AG08396 (cell line): ENCODE measurements at places on chromosomes 4 and X.
A peak's percentile ranks its signal among the peaks of the same experiment; 100 is the strongest.

DNA sequence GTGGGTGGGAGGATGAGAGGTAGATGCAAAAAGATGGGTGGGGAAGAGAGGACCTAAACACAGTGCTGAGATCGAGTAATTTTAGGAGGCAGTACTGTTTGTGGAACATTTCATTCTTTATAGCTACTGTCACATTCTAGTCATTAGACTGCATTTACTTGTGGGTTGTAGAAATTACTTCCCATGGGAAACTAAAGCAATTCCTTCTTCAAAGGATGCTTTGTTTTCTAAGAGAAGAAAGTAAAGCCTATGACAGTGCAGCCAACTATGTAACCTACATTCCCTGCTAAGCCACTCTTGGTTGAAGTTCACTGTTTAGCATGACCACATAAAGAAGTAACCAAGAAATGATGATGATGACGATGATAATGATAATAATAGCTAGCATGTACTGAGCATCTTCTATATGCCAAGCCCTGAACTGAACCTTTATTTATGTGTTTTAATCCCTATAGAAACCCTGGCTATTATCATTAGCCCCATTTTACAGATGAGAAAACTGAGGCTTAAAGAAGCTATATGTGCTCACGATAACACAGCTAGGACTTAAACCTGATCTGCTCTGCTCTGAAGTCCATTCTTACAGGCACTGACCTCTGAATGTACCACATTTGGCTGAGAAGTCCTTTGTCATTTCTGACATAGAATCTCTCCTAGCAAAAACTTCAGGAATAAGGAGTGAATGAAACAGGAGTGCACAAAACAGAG is 114.5 kb upstream of the KIT start:
- DNase-seq = peak; percentile 50

GRCh38 chrX:132270021-132270420 is 50.8 kb upstream of the RAP2C start:
- DNase-seq = no peak

GRCh38 chr4:159027535-159027934 is 75.3 kb upstream of the RAPGEF2 start:
- DNase-seq = no peak

DNA sequence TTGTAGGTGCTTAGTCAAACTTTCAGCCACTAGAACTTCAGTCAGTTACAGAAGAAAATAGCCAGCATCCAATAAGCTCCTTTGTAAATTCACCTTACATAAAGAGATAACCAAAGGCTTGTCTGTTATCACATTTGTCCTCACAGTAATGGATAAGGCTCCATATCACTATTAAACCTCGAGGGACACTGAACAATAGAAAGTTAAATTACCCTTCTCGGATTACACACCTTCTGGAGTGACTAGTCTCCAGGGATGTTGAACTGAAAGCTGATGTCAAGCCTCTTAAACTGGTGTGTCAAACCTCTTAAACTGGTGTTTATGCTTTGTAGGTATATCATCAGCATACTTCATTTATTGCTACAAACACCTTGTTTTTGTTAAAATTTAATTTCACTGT is 639.0 kb downstream of the CENPC start:
- no peak for DNase-seq

DNA sequence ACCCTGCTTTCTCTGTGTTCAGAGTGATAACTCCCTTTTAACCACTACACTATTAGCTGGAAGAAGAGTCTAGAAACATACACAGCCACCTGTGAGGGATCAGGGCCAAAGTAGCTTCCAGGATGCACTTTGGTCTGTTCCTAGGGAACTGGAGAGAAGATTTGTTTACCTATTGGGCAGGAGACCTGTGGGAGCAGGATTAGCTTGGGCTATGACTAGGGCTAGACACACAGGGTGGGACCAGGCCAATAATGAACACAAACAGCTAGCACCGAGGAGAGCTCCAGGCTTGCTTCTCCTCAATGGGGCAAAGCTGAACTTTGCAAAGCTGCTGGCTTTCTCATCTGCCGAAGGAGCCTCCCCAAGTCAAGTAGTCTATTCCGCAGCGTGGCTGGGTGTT is 24.4 kb upstream of the MAP7D3 start:
- no peak for DNase-seq

DNA sequence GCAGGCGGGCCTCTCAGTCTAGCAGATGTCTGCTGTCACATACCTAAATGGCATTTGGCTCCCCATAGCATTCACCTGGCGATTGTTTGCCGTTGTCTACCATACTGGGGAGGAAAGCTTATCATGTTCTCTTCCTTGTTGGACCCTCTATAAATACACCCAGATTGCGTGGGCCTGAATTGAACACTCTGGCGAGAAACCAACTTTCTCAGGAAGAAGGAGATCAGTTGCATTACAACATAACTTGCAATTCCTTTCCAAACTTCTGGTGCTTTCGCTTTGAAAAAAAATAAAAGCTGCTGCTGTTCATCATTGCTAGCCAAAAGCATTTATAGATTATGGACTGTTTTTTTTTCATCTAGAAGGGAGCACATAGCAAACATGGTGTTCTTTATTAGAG is 230.0 kb upstream of the GPC4 start:
- no peak for DNase-seq

DNA sequence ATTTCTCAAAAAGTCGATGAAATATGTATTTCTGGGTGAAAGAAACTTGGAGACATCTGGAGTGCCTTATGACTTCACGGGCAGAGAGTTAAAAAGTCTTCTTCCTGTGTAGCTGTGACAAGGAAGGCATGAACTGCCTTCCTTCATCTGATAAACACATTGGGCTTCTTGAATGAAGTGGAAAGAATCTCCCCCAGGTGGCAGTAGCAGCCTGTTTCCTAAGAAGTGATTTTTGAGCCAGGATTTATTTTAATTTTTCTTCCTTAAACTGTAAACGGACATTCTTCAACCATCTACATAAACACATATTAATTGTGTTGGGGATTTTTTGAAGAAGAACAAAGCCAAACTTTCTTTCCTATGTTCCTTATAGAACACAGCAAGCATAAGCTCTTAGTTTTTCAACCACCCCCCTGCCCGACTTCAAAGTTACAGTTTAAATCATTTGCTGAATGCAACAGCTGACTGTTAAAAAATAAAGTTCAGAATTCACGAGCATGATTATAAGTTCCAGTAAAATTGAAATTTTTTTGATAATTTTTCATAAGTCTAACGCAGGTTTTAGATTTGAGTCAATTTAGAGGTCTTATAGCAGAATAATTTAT is 980 bp upstream of the GIMD1 start:
- peak; percentile 33 for DNase-seq

DNA sequence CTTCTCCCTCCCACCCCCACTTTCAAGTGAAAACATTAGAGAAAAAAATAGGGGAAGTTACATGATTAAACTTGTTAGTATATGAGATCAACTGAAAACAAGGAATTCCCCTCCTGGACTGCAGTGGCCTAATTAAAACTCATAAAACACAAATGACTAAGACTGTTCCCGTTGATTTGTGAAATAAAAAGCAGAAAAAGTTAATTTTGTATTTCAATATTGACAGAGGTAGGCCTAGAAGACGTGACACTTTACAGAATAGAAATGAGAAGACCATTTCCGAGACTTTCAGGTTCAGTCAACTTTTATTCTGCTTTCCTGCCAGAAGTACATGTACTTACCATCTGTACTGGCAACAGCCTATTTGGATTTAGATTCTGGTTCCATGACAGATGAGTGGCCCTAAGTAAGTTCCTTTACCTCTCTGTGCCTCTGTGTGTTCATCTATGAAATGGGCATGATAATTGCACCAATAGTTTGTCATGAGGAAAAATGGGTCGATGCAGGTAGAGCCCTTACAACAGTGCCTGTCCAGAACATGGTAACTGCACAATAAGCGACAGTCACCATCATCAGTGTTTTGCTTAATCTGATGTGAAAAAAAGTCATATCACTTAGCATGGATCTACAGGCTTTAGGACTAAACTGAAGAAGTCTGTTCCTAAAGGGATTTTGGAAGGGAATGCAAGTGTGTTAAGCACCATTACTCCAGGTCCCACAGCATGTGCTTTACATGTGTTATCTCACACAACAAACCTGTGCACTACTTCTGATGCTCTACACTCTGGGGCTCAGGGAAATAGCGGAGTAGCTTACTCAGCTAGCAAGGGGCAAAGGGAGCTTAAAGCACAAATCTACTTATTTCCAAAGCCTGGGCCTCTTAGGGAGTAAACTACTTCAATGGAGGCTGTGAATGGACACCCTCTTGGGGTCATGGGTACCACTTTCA is 562.3 kb upstream of the DIPK2B start:
- no peak for DNase-seq

- no peak for DNase-seq
Measured at GRCh38 chr4:22500128-22500611, 15.7 kb downstream of the ADGRA3 start.

DNA sequence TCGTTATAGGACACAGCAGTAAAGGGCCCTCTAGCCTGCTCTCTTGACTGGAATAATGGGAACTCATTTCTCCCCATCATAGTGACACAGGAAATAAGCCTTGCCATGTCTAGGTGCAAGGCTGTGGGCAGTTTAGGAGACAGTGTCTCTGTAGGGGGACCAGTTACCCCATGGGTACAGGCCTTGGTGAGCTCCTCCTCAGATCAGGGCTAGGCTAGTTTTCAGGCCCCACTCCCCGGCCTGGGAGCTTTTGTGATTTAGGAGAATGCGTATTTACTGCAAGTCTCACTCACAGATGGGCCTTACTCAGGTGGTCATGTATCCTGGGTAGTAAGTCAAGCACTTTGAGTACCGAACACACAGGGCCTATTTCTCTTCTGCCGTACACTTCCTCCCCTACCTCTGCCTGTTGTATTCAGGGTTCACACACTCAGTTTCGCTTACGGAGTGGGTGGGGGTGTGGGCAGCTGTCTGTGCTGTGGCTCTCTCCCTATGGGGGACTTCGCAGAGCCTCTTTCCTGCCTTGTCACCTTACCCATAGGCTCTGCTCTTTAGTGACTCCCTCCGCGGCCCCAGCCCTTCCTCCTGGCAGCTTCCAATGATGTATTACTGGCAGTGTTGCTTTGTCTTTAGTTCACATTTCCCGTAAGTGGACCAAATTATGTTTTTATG is 34.2 kb downstream of the FAM193A start:
- no peak for DNase-seq

- DNase-seq = no peak
Measured at GRCh38 chrX:102658556-102658955, 7.3 kb downstream of the GPRASP1 start.

- DNase-seq = no peak
Measured at GRCh38 chr4:101307899-101308298, 39.4 kb downstream of the PPP3CA start.

DNA sequence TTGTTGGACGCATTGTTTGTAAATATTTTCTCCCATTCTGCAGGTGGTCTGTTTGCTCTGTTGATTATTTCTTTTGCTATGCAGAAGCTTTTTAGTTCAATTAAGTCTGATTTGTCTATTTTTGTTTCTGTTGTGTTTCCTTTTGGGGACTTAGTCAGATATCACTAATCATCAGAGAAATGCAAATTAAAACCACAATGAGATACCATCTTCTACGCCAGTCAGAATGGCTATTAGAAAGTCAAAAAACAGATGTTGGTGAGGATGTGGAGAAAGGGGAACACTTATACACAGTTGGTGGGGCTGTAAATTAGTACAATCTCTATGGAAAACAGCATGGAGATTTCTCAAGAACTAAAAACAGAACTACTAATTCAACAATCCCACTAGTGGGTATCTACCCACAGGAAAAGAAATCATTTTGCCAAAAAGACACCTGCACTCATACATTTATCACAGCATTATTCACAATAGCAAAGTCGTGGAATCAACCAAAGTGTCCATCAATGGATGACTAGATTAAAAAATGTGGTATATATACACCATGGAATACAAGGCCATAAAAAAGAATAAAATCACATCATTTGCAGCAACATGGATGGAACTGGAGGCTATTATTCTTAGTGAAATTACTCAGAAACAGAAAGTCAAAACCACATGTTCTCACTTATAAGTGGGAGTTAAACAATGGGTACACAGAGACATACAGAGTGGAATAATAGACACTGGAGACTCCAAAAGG is 8.1 kb downstream of the COQ2 start:
- no peak for DNase-seq

- DNase-seq = no peak
Measured at GRCh38 chrX:82765811-82766210, 742.3 kb upstream of the POU3F4 start.

- DNase-seq = no peak
Measured at GRCh38 chrX:48848847-48849246, 13.4 kb upstream of the PCSK1N start.

DNA sequence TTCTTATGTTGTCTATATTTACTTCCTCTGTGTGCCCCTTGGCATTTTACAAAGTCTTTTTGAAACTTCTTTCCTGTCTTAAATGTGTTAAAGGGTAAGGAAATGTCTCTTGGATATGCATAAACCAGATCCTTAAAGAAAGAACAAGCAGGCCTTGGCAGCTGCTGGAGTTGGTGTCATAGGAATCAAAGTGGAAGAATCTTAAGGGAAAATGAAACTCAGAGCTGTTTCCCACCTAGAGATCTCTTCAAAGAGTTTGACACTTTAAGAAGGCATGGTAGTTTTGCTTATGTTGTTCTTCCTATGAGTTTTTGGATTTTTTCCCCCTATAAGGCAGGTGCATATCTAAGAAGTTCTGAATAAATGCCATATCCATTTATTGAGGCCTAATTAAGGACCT is 37.0 kb upstream of the CWH43 start:
- no peak for DNase-seq

- peak; percentile 31 for DNase-seq
Measured at GRCh38 chrX:54807524-54808108, at the start of gene MAGED2. MAGED2 (plus strand) TSS chrX:54807745; CDS start chrX:54809332, 1,587 bp downstream.

DNA sequence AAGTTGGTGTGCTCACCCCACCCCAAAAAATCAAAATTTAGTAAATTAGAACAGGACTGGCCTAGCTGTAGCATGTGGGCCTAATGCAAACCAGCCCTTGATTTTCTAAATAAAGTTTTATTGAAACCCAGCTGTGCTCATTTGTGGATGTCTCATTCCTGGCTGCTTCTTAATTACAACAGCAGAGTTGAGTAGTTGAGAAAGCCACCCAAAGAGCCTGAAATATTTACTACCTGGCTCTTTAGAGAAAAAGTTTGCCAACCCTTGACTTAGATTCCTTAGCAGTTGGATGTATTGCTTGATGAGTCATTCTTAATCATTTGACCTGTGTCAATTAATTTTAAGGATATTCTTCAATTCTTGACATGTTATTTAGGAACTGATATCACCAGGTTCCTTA is 168.3 kb upstream of the PUDP start:
- DNase-seq = no peak

DNA sequence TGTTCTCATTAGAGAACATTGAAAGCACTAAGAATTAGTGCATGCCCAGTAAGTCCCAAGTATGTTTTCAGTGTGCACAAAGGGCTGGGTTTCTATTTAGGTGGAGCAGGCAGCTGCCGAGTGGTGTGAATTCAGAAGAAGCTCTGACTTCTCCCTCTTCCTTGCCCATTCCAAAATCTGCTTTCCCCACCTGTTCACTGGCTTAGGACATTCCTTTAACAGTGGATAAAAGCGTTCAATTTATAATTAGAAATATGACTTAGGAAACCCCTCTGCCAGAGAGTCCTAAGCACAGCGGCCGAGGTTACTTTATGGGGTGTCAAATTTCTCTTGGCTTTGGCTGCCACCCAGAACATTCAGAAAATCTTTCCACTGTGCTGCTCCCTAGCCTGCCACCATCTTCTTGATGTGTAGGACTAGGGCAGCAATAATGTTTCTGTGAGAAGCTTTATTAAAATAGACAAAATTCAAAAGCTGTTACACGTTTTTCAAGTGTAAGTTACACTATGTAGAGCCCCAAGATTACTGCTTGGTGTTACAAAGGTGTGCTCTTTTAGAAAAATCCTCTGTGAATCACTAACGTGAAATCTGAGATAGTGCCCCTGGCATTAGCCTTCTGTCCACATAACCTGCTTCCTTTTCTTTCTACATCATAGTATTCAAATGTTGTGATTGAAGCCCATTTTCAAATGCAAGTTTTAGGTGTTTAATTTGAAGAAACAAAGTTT is 191.6 kb upstream of the ANKRD50 start:
- DNase-seq = peak; percentile 29
